ENCODE measurements at places on chromosomes 1 and 21.

GRCh38 chr1:32353431-32353830 lies 8.9 kb downstream of the FAM229A start:
- no peak for DNase-seq

DNA sequence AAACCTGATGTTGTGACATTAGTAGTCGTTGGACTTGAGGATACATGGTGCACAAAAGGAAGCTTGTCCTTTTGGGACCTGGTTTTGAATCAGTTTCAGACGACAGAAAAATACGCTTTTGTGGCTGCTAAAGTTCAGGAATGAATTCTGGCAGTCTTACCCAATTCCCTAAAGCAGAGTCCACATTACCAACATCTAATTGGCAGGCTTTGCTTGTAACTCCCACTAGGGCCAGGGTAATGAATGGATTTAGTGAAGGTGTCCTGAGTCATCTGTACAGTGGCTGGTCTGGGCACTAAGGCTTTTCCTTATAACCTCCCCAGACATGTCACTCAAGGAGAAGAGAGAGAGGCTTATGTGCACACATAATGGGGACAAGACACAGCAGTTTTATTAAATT lies 66.2 kb upstream of the RNPC3 start:
- no peak for DNase-seq

DNA sequence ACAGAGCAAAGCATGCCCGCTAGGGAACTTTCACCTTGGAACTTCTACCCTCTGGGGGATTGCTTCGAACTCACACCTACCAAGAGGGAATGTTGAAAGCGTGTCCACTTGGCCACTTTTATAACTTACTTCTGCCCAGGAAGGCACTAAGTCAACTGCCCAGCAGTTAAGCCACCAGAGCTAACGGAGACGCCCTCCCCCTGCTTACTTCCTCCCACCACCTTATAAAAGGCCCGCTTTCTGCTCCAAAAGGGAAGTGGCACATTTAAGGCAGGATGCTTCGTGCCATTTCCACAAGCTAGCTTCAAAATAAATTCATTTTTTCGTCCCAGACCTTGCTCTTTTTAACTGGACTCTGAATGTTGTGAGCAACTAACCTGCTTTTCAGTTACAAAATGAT lies 3.2 kb upstream of the AK2 start:
- no peak for DNase-seq

DNA sequence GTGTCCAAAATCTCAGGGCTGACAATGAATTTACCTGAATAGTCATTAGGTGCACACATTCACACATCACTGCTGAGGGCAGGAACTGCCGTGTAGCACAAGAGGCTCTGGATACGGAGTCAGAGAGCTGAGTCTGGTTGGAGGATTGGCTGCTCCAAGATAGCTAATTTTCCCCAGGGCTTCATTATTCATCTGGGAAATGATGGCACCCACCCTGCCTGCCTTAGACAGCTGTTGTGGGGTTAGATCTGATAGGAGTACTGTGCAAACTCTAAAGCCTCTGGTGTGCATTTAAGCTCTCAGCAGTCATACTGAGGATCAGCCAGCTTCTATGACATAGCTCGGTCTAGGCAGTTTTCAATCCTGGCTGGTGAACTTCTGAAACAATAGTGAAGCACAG lies 67.0 kb downstream of the LMX1A start:
- no peak for DNase-seq

DNA sequence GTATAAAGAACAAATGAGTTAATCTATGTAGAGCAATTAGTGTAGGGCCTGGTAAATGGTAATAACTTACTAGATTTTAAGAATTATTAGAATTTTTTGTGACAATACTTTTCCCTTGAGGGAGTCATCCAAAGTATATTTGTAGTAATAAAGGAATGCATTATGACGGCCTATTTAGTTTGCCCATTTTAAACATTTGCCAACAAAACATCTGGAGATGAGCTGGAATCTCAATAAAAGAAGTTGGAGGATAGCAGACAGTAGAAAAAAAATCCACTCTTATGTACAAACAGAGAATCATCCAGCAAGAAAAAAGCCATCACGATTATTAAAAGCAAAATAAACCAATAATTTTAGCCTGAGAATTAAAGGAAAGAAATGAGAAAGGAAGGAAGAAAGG lies 567.3 kb upstream of the ADAMTS5 start:
- DNase-seq, result no peak
